ENCODE measurements at places on chromosomes 7 and 10.

- no peak for DNase-seq
Observed at GRCh38 chr7:76233538-76234281, 32.0 kb downstream of the SRRM3 start.

- no peak for DNase-seq
Observed at GRCh38 chr10:89029181-89029580, 38.6 kb downstream of the FAS start.

GRCh38 chr10:10532236-10532635 is 485.4 kb upstream of the CELF2 start:
- DNase-seq: no peak

- no peak for DNase-seq
Observed at GRCh38 chr10:102796407-102797176, 40.6 kb downstream of the CYP17A1 start.

DNA sequence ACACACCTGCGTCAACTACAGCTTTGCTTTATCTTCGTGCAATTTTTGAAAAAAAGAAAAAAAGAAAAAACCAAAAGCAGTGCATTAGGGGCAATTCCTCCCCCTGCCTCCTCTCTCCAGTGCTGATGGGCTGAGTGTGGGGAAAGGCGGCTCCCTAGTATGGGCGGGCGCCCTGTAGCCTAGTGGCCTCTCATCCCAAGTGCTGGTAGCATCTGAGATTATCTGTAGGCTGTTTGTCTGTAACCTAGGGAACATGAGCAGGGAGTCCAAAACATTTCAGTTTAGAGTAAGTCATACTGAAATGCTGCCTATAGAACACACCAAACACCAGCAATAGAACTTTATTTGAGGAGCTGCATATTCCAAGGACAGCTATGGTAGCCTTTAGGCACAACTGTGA is 24.6 kb upstream of the BAMBI start:
- no peak for DNase-seq

DNA sequence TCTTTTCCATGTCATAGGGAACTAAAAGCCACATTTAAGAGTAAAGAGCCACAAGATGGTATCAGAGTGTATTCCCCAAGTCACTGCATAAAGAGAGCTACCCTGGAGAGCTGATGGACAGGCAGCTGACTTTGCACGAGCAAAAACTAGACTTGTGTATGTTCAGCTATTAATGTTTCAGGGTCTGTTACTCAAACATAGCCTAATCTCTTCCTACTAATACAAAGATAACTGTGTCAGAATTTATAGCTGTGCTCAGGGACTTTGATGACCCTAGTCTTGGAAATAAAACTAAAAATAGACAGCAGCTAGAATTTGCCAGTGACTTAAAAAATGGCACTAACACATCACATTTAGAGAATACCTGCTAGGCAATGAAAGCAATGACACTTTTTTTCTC is 45.5 kb upstream of the LRRTM3 start:
- no peak for DNase-seq

DNA sequence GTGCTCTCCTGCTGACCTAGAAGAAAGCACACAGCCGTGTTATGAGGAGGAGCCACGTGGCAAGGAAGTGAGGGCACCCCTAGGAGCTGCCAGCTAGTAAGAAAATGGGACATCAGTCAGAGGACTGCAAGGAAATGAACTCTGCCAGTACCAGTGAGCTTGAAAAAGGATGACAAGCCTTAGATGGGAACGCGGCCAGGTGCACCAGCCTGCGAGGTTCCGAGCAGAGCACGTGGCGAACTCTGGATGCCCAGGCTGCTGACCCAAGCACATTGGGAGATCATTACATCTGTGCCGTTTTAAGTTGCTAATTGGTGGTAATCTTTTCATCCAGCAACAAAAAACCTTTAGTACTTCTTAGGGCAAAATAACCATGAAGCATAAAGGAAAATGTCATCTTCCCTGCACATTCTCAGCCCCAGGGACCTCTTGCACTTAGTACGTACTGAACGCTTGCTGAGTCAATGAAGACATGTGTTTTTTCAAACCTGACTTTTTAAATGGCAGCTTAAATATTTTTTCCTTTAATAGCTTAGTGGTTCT is 69.4 kb downstream of the AMZ1 start:
- no peak for DNase-seq

GRCh38 chr10:70352401-70353097 is 29.9 kb downstream of the LRRC20 start:
- no peak for DNase-seq

DNA sequence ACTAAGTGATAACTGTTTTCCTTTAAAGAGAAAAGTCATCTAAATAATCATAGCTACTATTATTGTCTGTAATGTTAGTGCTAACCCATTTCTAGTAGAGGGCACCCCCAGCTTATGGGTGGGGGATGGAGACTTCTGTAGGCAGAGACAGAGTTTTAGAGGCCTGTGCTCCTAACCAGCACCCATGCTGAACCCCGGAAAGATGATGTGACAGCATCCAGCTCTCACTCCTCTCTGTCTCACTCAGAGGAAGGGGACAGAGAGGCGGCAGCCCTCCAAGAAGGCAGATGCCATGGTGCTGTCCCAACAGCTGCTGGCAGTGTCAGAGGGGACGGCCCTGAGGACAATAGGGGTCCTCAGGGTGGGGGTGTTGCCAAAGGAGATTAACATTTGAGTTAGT is 74.4 kb upstream of the PRLHR start:
- DNase-seq: no peak

GRCh38 chr7:1706381-1706720 is 36.3 kb downstream of the ELFN1 start:
- no peak for DNase-seq

- DNase-seq: no peak
Observed at GRCh38 chr7:102012941-102013461, 195.6 kb downstream of the CUX1 start.

DNA sequence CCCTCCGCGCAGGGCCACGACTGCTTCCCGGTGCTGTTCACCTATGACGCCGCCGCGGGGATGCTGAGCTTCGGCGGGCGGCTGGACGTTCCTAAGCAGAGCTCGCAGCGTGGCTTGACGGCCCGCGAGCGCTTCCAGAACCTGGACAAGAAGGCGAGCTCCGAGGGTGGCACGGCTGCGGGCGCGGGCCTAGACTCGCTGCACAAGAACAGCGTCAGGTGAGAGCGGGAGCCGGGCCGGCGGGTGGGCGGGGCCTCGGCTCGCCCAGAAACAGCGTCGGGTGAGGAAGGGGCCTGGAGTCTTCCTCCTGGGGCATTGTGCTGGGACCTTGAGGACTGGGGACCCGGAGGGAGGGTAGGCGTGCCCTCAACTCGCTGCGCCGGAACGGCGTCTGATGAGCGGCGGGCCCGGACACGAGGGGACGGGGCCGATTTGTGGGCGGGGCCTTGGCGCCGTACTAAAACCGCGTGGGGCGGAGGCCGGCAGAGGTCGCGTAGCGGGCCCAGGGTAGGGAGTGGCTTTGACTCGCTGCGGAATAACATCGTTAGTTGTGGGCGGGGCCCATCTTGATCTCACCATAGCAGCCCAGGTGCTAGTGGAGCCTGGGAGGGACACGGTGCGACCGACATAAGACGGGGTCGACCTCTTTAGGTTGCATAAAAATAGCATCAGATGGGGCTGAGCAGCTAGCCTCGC is 15.6 kb downstream of the PDAP1 start:
- no peak for DNase-seq
